NCI-H82 (cell line): ENCODE measurements at places on chromosomes 13 and 19.

GRCh38 chr13:43543331-43543730 is 243.4 kb downstream of the ENOX1 start:
- DNase-seq = no peak

- DNase-seq = peak; percentile 52
These were observed 31.1 kb downstream of the RB1 start for GRCh38 chr13:48334534-48335127.

DNA sequence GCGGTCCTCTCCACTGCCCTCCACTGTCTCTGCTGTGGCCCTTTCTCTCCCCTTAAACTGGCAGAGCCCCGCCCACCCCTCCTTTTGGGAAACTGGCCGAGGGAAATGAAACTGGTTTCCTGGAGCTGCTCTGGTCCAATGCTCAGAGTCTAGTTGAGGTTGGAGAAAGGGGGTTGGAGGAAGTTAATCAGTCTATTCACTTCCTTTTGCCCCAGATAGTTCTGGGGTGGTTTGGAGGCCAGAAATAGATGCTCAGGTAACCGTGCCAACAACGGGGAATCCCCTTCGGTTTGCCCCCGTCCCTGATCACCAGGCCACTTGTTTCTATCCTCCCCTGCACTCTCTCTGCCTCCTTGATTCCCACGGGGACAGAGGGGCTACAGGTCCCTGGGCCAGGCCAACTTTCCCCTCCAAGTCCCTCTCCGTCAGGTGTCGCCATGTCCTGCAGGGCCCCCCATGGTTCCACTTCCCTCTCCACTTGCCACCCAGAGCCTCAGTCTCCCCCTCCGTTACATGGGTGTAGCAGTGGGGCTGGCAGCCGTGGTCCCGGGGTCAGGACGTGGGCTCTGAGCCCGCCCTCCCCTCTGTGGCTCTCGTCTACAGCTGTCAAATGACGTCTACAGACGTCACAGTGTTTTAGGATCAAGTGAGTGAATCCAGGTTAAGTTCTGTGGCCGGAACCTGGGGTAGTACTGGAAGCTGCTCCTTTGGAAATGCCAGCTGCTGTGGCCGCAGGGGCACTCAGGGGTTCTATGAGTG is at the start of gene IL4I1:
TSS of gene IL4I1 (minus strand) at position 25 of the 759 bp plus-strand sequence. CDS start 727 bp downstream, outside the sequence.
- no peak for DNase-seq

DNA sequence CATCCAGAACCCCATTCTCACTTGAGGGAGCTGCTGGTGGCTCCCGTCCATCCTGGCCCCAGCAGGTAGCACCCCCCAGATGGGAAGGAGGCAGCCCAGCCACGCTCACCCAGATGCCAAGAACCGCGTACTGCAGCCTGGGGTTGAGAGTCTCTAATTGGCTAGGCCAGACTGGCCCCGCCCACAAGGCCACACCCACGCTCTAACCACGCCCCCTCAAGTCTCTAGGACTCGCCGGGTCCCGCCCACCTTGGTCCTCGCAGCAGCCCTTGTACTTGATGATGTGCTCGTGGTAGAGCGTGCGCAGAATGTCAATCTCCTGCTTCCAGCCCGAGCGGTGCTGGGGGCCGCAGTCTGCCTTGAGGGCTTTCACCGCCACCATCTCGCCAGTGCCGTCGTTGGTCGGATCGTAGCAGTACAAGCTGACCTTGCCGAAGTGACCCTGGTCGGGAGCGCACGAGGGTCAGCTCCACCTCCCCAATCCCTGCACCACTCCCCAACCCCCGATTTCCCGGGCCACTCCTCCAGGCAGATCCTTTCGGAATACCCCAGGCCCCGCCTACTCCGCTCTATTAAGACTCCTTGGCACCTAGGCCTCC is 14.5 kb upstream of the ICAM3 start:
- peak; percentile 98 for DNase-seq

- DNase-seq = peak; percentile 90
These were observed 121.1 kb downstream of the NHLRC3 start for GRCh38 chr13:39159393-39159792.

- DNase-seq = no peak
These were observed 36.4 kb downstream of the PSG11 start for GRCh38 chr19:42989851-42990250.

- no peak for DNase-seq
These were observed 11.1 kb downstream of the ZNF473 start for GRCh38 chr19:50036908-50037307.

- DNase-seq = no peak
These were observed 2.4 kb upstream of the CYP2A13 start for GRCh38 chr19:41085748-41086415.

- no peak for DNase-seq
These were observed 258.9 kb downstream of the PCDH20 start for GRCh38 chr13:61156753-61157152.

- no peak for DNase-seq
These were observed 1092.3 kb downstream of the EFNB2 start for GRCh38 chr13:105442949-105443699.

GRCh38 chr13:33367926-33368325 is 82.4 kb upstream of the STARD13 start:
- no peak for DNase-seq

DNA sequence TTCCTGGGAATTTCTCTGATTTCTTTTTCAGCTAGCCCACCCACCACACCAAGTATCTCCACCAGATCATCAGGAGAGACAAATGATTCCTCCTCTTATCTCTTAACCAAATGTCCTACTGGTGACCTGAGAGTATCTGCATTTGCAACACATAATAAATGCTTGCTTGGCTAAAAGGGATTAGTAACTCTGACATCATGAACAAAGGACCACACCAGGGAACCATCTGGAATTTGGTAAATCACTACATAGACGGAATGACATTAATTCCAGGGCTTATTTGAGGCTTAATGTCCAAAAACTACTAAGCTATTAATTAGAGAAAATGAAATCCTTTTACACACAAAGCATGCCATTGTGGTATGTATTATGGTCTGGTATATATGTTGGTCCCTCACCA is 139.0 kb downstream of the RAP2A start:
- DNase-seq = peak; percentile 96

GRCh38 chr19:6424195-6424938 is at the start of gene KHSRP:
TSS of gene KHSRP (minus strand) at chr19:6424811. CDS start at chr19:6424701, 110 bp downstream.
- peak; percentile 22 for DNase-seq
